Chondrocyte (in vitro differentiated cells): ENCODE measurements at places on chromosomes 13 and 19.

GRCh38 chr13:48155848-48156247 is 60.9 kb upstream of the MED4 start:
- no peaks in the 10 kb centered on the region for H3K27me3 ChIP-seq
- no peak for DNase-seq
- no peaks in the 10 kb centered on the region for H3K36me3 ChIP-seq
- H3K27ac ChIP-seq: no peak overlapping the region

- H3K4me3 ChIP-seq: no peak overlapping the region
- no peaks in the 10 kb centered on the region for H3K4me1 ChIP-seq
- H3K27ac ChIP-seq: no peak overlapping the region
- no peaks in the 10 kb centered on the region for H3K36me3 ChIP-seq
- peaks cover 30% of the 10 kb centered on the region for H3K27me3 ChIP-seq
These were observed 44.5 kb upstream of the GTF3A start for GRCh38 chr13:27379694-27380641.

GRCh38 chr13:110284779-110285484 is 22.0 kb downstream of the COL4A1 start:
- no peak for DNase-seq
- H3K4me3 ChIP-seq: no peak overlapping the region
- H3K27ac ChIP-seq: peak overlapping the region; percentile 86
- peaks cover 35% of the 10 kb centered on the region for H3K36me3 ChIP-seq

DNA sequence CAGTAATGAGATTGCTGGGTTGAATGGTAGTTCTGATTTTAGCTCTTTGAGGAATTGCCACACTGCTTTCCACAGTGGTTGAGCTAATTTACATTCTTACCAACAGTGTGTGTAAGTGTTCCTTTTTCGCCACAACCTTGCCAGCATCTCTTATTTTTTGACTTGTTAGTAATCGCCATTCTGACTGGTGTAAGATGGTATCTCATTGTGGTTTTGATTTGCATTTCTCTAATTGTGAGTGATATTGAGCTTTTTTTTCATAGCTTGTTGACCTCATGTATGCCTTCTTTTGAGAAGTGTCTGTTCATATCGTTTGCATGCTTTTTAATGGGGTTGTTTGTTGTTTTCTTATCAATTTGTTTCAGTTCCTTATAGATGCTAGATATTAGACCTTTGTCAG is 245.0 kb downstream of the MTUS2 start:
- no peaks in the 10 kb centered on the region for H3K36me3 ChIP-seq
- no peak overlapping the region for H3K27ac ChIP-seq
- H3K27me3 ChIP-seq: no peaks in the 10 kb centered on the region
- H3K4me1 ChIP-seq: no peaks in the 10 kb centered on the region
- DNase-seq: no peak
- no peak overlapping the region for H3K4me3 ChIP-seq

DNA sequence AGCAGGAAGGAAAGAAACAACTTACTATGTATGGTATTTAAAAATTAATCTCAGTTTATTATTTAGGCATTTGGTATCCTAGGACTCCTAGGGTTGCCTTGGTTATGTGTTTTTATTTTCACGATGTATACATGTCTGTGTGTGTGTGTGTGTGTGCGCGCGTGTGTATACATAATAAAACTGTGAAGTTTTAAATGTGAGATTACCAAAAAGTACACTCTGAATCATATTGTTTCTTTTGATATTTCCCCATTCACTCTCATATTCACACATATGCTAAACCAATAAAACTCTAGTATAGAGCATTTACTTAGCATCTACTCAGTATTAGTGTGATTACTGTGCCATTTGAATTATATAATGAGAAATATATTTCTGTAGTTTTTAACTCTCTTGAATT is 30.8 kb upstream of the NDFIP2 start:
- no peak overlapping the region for H3K27ac ChIP-seq
- H3K27me3 ChIP-seq: no peaks in the 10 kb centered on the region

- no peak overlapping the region for H3K27ac ChIP-seq
- H3K27me3 ChIP-seq: peaks cover 34% of the 10 kb centered on the region
- H3K4me1 ChIP-seq: no peaks in the 10 kb centered on the region
These were observed 7.2 kb upstream of the PABPC3 start for GRCh38 chr13:25088562-25089221.

- no peak for DNase-seq
- peaks cover 74% of the 10 kb centered on the region for H3K27me3 ChIP-seq
These were observed at the start of gene AMER2 for GRCh38 chr13:25171517-25172302. TSS of gene AMER2 (minus strand) at chr13:25172288. CDS start at chr13:25171619, 669 bp downstream.

DNA sequence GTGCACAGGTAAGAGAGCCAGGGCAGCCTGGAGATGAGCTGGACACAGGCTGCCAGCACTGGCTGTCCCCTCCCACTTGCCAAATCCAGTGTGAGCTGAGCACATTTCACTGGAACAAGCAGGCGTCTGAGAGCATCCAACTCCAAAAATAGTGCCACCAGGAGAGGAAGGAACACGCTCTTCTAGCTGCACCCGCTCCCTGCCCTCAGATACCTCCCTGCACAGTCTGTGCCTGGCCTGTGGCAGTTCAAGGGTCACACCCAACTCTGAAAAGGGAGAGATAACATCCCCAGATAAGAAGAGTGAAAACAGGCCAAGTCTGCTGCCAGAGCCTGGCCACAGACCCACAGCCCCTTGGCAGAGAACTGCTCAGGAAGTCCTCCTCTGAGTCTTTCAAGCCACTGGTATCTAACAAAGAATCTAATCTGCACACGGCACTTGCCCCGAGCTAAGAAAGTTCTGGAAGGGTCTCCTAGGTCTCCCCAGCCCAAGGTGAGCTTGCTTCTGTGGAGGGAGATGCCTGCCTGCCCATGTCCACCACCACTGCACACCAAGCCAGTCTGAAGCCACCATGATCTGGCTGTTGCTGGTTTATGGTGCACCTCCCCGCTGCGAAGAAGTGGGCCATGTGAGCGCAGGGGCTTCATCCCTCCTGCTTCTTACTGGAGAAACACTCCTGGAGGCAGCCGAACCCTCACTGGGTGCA is 14.7 kb downstream of the ELL start:
- peak overlapping the region; percentile 74 for H3K27ac ChIP-seq
- H3K36me3 ChIP-seq: no peaks in the 10 kb centered on the region
- H3K4me1 ChIP-seq: peaks cover 47% of the 10 kb centered on the region
- no peak for DNase-seq

DNA sequence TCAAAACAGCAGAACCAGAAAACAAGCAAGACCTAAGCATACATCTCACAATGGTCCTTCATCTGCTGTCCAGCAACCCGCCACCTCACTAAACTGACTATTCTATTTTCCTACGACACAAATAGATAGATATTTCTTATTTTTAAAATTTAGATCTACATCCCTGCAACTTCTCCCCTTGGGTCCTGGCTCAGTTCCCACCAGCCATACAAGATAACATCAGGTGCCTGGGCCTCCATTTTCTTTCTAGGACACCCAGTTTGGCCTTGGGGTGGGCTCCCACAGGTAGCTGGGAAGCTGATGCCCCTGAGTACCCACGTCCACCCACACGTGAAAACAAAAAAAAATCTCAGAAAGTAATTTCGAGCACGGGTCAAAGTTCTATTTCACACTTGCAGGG is 47.6 kb downstream of the TGDS start:
- H3K27me3 ChIP-seq: no peaks in the 10 kb centered on the region
- peak overlapping the region; percentile 94 for H3K27ac ChIP-seq
- peak overlapping the region; percentile 85 for H3K4me3 ChIP-seq
- H3K4me1 ChIP-seq: peaks cover 21% of the 10 kb centered on the region
- no peaks in the 10 kb centered on the region for H3K36me3 ChIP-seq
